ENCODE measurements at places on chromosomes 2 and 18.
A peak's percentile ranks its signal among the peaks of the same experiment; 100 is the strongest.

GRCh38 chr18:41226911-41227310 is 728.1 kb upstream of the PIK3C3 start:
- no peak for DNase-seq

- no peak for DNase-seq
These were observed 261.7 kb upstream of the SLC14A2 start for GRCh38 chr18:45353530-45353929.

GRCh38 chr18:67108894-67109293 is 407.6 kb downstream of the DSEL start:
- DNase-seq: no peak

DNA sequence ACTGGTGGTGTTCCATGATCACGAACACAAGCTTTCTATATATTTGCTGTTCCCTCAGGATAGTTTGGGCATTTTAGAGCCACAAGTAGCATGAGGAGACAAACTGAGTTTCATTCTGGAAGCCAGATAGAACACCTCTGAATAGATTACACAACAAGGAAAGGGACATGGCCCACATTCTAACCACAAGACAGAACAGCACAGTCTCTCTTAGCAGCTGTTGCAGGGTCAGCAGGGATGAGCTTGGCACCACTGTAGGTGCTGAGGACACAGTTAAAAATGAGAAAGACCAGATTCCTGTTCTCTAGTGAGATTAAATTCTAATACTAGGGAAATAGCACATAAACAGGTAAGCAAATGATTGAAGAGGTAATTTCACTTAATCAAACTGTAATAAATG is 235.3 kb downstream of the ZNF407 start:
- no peak for DNase-seq

GRCh38 chr2:207600231-207600630 is 25.0 kb downstream of the METTL21A start:
- DNase-seq: no peak

DNA sequence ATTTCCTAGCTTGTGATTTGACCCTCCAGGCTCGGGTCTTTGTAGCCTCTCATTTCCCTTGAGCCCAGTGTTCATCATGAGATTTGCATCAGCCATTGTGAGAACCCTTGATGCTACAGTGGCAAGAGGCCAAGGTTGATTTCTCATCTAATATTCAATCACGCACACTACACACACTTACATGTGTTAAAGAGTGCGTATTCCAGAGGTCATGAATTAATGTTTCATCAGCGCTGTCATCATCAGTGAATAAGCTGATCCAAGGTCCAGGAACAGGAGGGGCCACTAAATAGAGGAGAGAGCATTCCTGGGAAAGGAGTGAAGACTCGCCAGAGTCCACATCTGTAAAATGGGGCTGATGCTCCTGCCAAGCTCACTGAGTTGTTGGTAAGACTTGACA is 276.1 kb upstream of the SIX2 start:
- no peak for DNase-seq

DNA sequence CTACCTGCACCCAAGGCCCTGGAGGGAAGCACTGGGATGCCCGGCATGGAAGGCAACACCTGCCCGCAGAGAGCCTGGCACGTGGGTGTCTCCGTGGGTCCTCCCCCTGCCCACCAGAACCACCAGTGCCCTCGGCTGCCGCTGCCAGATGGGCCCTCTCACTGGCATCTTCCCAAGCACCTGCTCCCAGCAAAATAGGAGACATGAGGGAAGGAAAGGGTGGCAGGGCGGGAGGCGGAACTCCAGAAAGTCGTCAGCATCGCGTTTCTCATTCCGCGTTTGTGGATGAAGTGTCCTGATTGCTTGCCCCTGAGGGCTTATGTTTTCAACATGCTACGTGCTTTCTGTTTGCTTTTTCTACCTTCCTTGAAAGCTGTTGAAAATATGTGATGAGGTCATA is 8.8 kb upstream of the SNTG2 start:
- no peak for DNase-seq

DNA sequence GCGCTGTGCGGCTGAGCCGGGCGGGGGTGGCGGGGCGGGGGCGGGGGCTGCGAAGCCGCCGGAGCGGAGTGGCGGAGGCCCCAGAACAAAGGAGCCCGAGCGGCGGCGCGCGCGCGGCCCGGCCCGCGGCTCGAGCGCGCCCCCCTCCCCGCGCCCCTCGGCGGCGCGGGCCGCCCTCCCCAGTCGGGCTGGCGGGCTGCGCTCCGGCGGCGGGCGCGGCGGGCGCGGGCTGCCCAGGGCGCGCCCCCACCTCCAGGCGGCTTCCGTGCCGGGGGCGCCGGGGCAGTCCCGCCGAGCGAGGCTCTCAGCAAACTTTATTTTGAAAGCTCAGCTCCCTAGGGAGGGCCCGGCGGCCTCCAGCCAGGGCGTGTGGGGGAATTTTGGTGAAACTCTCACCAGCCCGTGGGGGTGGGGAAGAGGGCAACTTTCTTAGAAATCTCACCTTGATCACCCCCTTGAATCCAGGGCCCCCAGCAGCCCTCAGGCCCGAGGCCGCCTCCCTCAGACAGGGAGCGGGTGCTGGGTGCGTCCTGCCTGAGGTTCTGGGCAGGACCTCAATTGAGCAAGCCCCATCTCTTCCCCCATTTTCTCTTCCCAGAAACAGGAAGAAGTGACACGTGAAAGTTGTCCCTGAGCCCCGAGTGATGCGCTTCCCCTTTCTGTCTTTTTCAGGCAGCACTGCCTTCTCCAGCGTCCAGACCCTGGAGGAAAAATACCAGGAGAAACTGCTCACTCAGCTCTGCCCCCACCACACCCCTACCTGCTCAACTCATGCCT is 786 bp downstream of the TET3 start:
- peak; percentile 48 for DNase-seq
